ENCODE measurements at places on chromosomes 13 and 19. TPM values are rescaled to one million over a fixed set of nuclear protein-coding genes. Genes with fewer than 3 reads are reported as not detected.
A peak's percentile ranks its signal among the peaks of the same experiment; 100 is the strongest.

DNA sequence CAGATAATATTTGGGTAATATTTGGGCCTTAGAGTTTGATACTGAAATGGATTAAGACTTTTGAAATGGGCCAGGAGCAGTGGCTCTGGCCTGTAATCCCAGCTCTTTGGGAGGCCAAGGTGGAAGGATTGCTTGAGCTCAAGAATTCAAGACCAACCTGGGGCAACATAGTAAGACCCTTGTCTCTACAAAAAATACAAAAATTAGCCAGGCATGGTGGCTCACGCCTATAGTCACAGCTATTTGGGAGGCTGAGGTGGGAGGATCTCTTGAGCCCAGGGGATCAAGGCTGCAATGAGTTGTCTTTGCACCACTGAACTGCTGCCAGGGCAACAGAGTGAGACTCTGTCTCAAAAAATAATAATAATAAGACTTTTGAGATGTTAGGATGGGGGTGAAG lies 926 bp upstream of the ZNF836 start:
- H3K27me3 ChIP-seq = no peaks in the 10 kb centered on the region
- H3K4me3 ChIP-seq = peak overlapping the region; percentile 100
- H3K27ac ChIP-seq = no peak overlapping the region
- H3K4me1 ChIP-seq = no peaks in the 10 kb centered on the region
- DNase-seq = no peak
- H3K36me3 ChIP-seq = peaks cover 22% of the 10 kb centered on the region

DNA sequence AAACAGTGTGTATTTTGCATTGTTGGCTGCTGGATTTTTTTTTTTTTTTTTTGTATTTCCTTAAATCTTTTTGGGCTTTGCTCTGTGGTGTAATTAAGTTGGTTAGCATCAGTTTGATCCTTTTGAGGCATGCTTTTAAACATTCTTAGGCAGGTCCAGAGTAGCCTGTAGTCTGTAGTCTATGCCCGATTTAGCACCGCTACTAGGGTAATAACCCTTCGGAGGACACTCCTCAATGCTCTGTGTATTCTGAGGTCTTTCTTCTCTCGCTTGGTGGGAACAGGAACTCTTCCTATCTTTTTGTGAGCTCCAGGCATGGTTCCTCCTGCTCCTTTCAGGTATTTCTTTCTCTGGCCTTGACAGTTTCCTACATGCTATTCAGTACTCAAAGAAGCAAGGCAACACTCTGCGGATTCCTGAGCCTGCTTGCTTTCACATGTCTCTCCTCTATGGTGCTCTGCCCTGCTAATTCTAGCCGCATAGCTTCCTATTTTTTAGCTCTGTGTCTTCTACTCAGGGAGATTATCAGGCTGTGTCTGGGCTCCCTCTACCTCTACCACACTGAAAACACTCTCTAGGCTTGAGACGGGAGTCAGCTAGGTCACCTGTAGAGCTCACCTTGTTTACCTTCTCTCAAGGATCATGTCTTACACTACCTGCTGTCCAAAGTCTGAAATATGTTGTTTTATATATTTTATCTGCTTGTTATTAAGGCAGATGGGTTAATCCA lies 195.1 kb downstream of the NDFIP2 start:
- H3K36me3 ChIP-seq = no peaks in the 10 kb centered on the region
- no peak overlapping the region for H3K27ac ChIP-seq
- no peak for DNase-seq
- no peaks in the 10 kb centered on the region for H3K4me1 ChIP-seq
- no peaks in the 10 kb centered on the region for H3K27me3 ChIP-seq

- H3K4me1 ChIP-seq = no peaks in the 10 kb centered on the region
- DNase-seq = peak; percentile 99
- peak overlapping the region; percentile 72 for H3K4me3 ChIP-seq
- H3K36me3 ChIP-seq = no peaks in the 10 kb centered on the region
- no peak overlapping the region for H3K27ac ChIP-seq
- H3K27me3 ChIP-seq = peaks cover 64% of the 10 kb centered on the region
These were observed 24.0 kb downstream of the SLC8A2 start for GRCh38 chr19:47447470-47448359.

- no peak overlapping the region for H3K27ac ChIP-seq
- H3K36me3 ChIP-seq = peaks cover 5% of the 10 kb centered on the region
- H3K27me3 ChIP-seq = no peaks in the 10 kb centered on the region
- H3K4me3 ChIP-seq = no peak overlapping the region
- DNase-seq = no peak
These were observed 1.9 kb downstream of the RAB11B start for GRCh38 chr19:8392017-8392591.

- H3K27ac ChIP-seq = no peak overlapping the region
- no peak overlapping the region for H3K4me3 ChIP-seq
- no peaks in the 10 kb centered on the region for H3K27me3 ChIP-seq
- no peaks in the 10 kb centered on the region for H3K36me3 ChIP-seq
These were observed 53.1 kb downstream of the ATP7B start for GRCh38 chr13:51958217-51958547.

Gene ZNF155
- 7.1 TPM for total RNA-seq

Gene ZNF541
- not detected for total RNA-seq

Gene POU2F2
- total RNA-seq = 2.3 TPM

Gene COLGALT1
- 68.3 TPM for total RNA-seq

Gene PCDH9
- 0.95 TPM for total RNA-seq

Gene UHRF1
- 57.2 TPM for total RNA-seq

Gene ITGBL1
- not detected for total RNA-seq

Gene ZNF439
- total RNA-seq = 1.1 TPM
